ENCODE measurements at places on chromosomes 7 and 10. TPM values are rescaled to one million over a fixed set of nuclear protein-coding genes. Genes with fewer than 3 reads are reported as not detected.

GRCh38 chr10:31771331-31771831 is 157.2 kb downstream of the ARHGAP12 start:
- peak; percentile 96 for DNase-seq

GRCh38 chr7:95589031-95589430 is 7.3 kb downstream of the PDK4 start:
- DNase-seq = no peak

DNA sequence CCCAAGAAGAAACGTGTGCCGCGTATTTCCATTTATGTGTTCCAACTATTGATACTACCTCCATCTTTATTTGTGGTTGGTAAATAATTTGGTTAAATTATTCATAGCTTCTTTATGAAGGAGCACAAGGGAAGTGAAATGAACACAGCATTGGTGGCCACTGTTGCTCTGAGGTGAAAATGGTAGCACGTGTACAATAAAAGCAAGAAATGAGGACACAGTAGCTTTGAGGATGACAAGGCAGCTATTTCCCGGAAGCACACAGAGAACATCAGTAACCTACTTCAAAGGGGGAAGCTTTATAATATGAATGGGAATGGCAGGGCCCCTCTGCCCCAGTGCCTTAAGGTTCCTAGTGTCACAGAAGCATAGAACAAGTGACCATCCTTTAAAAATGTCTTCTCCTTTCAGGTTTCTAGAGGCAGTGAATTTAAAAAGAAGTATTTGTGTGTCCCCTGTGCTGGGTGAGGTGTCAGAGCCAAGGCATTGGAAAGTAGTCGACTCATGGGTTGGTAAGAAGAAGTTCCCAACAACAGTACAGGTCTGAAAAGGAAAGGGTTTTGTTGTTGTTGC is 78.8 kb downstream of the SGMS1 start:
- DNase-seq = no peak

Gene GTF2IRD1
- total RNA-seq = 5.9 TPM

DNA sequence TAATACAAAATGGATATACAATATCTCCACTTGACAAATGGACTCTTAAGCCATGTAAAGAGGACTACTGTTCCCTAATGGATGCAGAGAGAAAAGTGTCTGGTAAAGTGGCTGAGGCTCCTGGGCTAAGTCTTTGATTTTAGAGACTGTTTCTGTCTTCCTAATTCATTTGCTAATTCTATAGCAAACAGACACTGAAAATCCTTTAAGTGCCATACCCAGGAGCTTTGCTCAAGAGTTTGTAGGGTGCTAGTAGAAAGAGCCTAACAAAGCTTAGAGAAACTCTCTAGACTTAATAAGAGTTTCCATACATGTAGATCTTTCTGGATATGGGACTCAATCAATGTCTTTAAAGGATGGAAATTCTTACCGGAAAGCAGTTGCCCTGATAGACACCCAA is 16.7 kb downstream of the CEP55 start:
- no peak for DNase-seq

DNA sequence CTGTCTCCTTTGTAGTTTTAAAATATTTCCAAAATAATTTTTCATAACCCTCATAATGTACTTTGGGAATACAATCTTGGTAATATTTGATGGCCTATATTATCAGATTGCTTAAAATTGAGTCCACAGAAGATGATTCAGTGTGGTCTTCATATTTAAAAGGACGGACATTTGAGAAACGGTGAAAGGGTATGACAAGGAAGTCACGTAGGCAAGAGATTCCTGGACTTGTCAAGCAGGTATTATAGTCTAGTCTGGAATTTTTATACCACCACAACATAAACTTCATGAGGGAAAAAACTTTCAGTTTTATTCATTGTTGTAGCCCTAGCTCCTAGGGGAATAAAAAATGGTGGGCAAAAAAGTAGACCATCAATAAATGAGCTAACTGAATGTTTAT is 82.3 kb downstream of the KMT2E start:
- DNase-seq = no peak
